ENCODE measurements at places on chromosomes 6 and 20.

DNA sequence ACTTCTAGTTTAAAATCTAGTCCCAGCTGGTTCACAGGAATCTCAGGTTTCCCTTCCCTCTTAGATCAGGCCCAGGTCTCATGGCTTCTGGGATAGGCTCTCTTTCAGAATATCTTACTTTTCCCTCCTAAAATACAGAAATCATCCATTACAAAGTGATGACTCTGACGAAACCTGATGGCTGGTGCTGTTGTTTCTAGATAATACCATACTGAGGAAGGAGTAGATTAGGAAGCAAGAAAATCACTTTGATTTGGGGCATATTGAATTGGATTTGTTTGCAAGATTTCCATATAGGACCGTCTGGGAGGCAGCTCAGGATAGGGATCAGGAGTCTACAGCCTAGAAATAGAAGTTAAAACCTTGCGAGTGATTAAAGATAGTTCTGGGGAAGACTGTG lies 3.6 kb downstream of the ZKSCAN3 start:
- no peak for DNase-seq

DNA sequence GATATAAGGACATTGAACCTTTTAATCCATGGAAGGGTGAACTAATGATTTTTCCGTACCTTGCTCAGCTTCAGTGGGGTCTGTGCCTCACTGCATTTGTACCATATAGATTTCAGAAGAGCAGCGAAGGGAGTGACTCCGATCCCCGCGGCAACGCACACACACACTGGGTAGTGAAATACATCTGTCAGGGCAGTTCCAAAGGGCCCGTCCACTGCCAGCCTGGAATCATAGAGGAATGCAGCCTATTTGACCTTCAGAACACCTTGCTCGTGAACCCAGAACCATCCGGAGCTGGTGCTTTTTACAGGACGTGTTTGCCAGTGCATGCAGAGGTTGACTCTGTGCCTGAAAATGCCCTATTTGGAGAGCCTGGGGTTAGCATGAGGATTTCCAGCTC lies 33.0 kb downstream of the NOX3 start:
- no peak for DNase-seq

DNA sequence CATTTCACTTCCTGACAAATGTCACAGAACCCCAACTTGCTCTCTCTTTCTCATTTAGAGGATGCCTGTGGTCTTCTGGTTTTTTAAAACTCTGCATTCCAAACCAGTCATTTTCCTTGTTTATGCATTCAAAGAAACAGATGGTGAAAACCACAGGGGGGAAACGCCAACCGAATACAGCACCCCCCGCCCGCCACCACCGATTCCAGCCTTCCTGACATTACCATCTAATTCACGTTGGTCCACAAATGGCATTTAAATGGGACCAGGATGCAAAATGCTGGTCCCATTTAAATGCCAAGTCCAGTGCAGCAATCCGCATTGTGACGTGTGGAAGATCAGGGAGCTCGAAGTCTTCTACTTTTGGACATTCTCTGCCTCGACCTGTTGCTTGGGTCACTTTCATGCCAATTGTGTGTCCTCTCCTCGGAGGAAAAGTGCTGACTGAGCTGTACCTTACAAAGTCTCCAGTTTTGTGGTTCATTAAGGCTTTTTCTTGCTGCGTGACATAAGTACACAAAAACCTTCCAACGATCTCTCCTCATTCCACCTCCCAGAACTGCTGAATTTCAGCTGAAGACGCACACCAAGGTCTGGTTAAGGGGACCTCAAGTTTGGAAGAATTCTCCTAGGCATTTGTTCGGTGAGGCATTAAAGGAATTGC lies 35.8 kb downstream of the NEDD9 start:
- peak; percentile 76 for DNase-seq

- no peak for DNase-seq
Observed at GRCh38 chr6:43499028-43499815, 10.9 kb downstream of the LRRC73 start.

DNA sequence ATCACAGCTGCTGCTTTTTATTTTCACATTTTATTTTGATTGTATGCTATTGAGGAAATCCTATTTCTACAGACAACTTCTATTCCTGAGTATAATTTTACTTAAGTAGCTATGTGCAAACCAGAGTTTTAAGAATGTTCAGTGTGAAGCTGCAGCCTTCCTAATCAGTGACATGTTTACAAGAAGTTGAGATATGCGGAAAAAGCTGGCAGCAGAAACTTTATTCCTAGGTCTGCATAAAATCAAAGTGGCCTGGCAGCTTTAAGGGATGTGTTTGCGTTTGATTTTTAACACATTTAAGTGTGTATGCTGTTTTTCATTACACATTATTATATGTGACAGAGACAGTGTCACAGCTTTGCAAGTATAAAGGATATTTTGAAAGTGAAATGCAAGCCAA lies 26.3 kb downstream of the MAPK14 start:
- no peak for DNase-seq

DNA sequence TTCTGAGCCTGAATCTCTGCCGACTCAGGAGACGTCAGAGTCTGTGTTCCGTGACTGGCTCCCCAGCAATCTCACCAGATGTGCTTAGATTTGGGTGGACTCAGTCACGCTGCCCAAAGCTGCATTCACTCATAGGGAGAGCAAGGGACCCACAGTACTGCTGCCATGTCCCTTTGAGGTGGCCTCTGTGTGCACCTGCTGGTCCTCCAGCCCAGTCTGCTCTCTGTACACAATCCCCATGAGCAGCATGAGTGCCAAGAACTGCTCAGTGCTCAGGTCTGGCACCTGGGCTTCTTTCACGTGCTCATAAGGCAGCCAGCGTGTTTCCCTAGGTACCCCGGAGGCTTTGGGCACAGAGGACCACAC lies 44.2 kb upstream of the TIAM2 start:
- no peak for DNase-seq

DNA sequence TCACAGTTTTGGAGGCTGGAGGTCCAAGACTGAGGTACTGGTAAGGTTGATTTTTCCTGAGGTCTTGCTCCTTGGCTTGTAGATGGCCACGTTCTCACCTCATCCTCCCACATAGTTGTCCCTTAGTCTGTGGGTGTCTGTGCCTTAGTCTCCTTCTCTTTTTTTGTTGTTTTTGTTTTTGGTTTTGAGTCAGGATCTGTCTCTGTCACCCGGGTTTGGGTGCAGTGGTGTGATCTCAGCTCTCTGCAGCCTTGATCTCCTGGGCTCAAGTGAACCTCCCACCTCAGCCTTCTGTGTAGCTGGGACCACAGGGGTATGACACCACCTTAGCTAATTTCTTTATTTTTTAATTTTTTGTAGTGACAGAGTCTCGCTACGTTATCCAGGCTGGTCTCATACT lies 245.2 kb downstream of the PHACTR1 start:
- no peak for DNase-seq

GRCh38 chr20:14521016-14521415 lies 183.6 kb upstream of the FLRT3 start:
- DNase-seq: peak; percentile 50

DNA sequence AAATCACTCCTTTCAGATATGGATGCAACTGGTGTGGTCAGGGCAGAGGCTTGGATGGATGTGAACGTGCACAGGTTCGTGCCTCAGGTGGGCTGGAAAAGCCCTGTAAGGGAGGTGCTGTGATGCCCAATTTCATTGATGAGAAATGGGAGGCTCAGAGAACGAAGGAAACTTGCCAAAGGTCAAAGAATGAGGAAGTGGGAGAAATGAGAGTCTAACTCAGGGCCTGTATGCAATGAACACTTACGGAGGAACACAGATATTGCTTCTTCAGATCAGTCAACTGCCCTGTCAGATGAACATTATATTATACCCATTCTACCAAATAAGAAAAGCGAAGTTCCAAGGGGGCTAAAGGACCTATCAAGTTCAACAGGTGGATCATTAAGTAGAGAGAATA lies 134.7 kb downstream of the RCAN2 start:
- DNase-seq: no peak

DNA sequence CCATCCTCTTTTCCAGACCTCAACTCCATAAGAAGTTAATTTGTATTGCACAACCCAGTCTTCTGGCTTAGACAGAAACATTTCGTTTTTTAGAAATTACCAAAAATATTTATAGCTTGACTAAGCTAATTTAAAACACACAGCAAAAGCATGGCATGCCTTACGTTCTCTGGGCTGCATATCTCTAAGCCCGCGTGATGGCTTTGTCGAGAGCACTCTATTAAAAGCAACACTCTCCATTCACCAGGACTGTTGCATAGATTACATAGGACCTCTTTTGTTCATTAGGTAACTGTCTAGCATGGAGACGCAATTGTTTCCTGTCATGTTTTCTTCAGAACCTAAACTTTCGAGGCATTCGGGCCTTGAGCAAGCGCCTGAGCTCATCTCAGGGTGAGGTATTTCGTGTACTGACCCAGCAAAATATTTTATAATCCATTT lies 104.5 kb downstream of the IBTK start:
- DNase-seq: peak; percentile 88

GRCh38 chr6:63448229-63448628 lies 124.1 kb upstream of the LOC128125822 start:
- no peak for DNase-seq

DNA sequence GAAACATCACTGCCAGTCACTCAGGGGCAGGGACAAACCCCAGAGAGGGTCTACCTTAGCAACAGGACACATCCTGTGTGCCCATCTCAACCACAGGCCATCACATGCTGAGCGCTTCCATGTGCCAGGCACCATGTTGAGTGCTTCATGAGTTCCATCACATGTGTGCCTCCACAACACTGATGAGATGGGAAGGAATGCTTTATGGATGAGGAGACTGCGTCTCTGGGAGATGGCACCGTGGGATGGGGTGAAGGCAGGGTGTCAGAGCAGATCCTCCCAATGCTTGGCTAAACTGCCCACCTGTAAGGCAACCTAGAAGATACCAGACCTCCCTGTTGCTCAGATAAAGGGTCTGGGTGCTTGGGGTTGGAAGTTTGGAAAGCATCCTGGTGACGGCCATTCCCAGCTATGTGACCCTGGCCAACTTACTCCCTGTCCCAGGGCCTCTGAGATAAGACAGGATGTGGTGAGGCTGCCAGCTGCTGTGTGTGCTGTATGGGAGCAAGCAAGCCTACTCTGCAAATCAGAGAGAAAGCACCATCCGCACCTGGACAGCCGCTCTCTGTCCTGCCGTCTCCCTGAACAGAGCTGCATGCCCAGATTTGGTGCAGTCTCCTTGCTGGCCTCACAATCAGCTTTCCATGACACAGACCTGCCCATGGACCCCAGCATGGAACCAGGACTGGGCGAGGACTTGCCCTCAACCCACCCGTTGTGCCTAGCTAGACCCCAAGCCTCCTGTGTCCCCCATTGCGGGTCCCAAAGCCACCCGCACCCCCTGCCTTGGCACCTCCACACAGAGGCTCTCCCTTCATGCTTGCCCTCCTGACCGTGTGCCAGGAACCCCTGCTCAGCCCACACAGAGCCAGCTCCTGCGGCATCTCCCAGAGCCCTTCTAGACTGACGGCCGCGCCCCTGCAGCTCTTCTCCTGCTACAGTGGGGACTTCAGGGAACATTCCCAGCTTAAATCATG lies 143.7 kb downstream of the SYNDIG1 start:
- DNase-seq: no peak

DNA sequence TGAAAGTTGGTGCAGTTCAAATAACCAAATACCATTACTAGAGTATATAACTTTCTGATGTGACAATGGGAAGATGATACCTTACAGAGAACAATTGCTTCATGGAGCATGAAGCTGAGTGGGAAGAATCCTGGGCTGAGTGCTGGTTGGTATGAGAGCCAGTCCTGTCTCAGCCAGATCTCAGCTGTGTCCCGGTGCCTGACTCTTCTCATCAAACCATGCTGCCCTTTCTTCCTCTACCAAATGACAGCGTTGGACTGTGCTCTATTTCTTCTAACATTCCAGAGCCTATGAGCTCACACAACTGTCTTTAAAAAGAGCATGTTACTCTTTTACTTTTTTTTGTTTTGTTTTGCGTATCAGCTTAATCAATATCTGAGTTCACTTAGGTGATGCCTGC lies 27.5 kb upstream of the PBOV1 start:
- no peak for DNase-seq

DNA sequence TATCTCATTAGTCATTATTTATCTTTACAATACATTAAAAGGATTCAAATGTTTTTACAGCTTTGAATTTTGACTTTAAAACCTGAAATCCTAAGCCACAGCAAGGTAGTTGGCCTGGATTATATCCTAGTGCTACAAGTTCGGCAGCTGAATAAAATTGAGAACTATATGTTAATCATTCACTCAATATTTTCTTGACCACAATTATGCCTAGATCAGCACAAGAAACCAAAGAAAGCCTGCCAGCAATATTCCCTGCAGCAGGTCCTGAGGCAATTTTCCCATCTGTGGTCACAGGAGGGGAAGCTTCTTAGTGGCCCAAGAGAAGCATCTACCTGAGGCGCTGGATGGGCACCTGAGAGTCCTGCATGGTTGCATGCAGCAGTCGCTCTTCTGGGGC lies 183.5 kb downstream of the GMDS start:
- DNase-seq: peak; percentile 17

GRCh38 chr6:30547454-30547853 lies 8.8 kb downstream of the GNL1 start:
- DNase-seq: no peak
